ENCODE measurements at places on chromosomes 3 and 15.

DNA sequence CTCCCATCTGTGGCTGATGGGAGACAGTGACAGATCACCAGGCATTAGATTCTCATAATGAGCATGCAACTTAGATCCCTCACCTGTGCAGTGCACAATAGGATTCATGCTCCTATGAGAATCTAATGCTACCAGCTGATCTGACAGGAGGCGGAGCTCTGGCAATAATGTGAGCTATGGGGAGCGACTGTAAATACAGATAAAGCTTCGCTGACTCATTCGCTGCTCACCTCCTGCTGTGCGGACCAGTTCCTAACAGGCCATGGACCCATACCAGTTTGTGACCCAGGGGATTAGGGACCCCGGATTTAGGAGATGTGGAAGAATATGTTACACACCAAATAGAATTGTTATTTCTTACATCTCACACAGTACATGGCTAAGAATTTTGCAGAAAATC is 6.7 kb downstream of the ARGFX start:
- DNase-seq = no peak

DNA sequence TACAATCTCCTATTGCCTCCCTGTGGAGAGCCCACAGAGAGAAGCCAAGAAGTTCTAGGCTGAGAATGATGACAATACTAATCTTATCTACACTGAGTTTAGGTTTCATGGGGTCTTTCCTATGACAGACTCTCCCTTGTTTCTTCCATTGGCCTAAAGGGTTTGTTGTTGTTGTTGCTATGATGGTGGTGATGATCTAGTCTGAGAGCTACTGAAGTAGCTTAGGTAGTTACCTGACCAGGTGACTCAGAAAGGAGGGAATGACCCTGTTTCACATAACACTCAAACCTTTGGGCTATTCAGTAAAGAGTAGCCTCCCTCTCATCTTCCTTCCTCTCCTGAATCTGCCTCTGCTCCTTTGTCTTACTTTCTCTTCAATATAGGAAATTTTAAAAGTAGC is 170.2 kb downstream of the GMNC start:
- no peak for DNase-seq

DNA sequence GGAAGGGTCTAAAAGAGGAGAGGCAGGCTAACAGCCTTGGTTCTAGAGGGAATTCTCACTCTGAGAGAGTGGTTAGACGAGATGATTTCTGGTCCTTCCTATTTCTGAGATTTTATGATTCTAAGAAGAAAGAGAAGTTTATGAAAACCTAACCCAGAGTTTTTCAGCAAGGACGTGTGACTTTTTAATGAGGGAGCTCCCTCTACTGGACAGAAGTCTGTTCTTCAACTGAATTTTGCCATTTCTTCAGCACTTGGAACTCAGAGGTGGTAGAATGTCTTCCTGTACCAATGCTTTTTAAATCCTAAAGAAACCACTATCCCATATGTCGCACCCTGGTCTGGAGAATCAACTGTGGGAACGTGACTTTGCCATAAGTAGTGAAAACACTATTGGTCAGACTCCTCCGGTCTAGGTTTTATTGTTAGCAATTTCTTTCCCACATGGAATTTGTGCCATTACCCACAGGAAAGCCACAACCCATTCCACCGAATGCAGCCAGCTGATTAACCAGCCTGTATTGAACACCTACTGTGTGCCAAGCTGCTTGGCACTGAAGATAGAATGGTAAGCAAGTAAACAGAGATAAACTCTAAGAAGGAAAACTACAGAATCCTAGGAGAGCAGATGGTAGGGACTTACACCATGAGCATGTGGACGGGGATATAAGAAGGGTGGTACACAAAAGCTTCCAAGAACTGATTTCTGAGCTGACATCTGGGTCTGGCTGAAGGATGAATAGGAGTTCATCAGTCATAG is 199.5 kb upstream of the LMCD1 start:
- DNase-seq = no peak

- no peak for DNase-seq
Observed at GRCh38 chr3:31009881-31010280, 115.4 kb upstream of the GADL1 start.

GRCh38 chr15:85730001-85730820 is 64.5 kb downstream of the KLHL25 start:
- no peak for DNase-seq

DNA sequence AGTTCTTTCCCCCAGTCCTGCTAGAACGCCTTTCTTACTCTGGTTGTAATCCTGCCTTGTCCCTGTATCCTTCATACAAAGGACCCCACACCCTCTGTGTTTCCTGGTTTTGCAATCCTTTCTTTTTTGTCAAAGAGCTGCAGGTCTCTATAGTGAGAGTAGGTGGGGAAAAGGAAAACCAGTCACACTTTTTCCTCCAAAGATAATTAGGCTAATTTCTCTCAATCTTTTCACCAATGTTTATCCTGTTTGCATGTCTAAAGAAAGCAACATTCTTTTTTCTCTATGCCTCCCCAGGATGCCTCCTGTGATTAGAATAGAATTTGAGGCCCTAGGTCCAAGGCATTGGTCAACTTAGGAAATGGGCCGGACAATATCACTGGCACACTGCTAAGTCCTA is 25.4 kb downstream of the SEMA6D start:
- DNase-seq = no peak

DNA sequence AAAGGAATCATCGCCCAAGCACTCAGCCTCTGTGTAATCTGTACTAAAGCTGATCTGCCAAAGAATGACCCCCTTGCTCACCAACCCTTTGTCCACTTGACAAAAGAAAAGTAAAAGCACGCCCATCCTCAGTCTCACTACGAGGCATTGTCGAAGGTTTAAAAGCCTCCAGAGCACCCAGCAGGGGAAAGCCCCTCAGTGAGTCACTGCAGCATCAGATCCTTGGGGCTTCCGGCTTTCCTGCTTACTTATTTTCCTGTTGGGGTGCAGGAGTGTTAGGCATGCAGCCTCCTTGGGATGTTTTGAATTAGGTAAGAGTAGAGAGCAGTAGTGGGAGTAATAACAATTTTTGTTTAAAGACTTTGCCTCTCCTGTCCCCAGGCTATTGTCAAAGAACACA is 216.1 kb downstream of the MTHFS start:
- DNase-seq = no peak

- DNase-seq = no peak
Observed at GRCh38 chr3:129305592-129306091, 27.0 kb downstream of the HMCES start.

DNA sequence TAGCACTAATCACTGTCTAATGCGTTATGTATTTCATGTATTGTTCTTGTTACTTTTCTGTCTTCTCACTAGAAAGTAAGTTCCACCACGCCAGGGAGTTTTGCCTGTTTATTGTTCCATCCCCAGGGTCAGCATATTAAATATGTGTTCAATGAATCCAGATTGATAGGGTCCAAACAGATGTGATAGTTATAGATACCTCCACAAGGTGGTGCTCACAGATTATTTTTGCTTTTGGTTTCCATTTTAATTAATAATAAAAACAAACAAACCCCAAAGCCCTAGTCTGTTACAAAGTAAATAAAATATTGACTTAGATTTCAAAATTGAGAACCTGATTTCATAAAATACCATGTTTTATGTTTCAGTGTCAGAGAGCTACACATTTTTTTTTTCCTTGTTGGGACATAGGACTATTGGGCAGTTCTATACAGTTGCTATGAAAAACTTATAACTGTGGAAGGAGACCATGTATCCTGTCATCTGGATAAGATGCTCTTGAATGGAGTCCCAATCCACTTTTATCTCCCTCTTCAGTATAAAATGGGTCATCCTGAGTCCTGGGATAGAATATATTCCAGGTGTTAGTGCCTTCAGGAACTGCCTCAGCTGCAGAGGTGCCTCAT is 12.4 kb downstream of the OTOL1 start:
- no peak for DNase-seq

- no peak for DNase-seq
Observed at GRCh38 chr15:45378913-45379262, 544 bp upstream of the GATM start.

- DNase-seq = no peak
Observed at GRCh38 chr3:194277786-194278130, 73.4 kb downstream of the CPN2 start.

GRCh38 chr15:48940508-48940907 is 23.2 kb downstream of the SHC4 start:
- DNase-seq = no peak

DNA sequence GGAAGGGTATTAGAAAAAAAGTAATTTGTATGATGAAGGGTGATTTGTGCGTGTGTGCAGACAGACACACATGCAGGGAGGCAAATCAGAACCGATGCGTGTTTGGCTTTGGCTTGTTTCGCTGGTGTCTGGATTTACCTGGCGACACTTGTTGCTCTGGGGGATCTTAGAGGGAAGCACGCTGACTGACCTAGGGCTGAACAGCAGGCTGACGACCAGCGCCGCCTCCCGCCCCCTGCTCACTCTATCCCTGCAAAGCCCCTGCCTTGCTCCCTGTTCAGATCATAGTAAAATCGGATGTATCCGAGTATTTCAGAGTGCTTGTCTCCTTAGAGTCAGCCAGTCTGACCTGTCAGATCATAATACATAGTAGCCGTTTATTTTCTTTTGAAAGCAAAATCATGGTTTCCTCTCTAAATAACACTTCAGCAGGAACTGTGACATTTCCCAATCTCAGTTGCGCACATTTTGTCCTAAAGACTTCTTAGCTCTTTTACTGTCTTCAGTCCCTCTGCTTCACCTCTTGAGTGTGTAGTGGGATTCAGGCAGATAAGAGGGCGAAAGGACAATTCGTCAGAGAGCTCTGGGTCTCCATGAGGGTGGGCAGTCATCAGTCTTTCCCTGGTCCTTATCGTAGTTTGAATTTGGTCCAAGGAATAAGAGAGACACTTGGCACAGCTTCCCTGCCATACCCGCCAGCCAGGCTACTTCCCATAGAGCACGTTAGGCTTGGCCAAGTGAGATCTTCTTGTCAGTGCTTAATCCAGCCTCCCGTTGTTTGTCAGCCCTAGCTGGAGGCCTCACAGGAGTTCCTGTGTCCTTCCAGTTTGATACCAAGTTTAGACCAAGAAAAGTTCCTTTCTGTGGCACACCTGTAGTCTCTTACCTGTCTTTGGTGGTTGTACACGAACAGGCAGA is 97.4 kb downstream of the PGPEP1L start:
- DNase-seq = no peak

DNA sequence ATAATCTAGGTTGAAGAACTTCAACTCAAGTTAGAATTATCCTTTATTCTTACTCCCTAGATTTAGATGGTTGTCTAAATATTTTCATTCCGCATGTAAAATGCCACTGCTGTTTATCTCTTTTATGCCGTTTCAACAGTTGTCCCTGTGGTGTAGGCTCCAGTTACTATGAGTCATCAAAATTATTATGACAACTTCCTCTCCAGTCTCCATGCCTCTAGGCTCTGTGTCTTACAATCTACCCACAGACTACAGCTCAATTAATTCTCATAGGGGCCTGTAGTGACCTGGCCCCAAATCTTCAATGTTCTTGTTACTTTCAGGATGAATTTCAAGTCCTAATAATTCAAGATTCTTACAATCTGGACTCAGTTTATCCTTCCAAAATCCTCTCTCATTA is 105.8 kb upstream of the UNC13C start:
- DNase-seq = no peak

GRCh38 chr15:33915571-33916407 is 52.5 kb upstream of the CHRM5 start:
- DNase-seq = no peak

GRCh38 chr3:67678665-67679064 is 24.3 kb upstream of the SUCLG2 start:
- DNase-seq = no peak

Measured in activated naive CD8-positive, alpha-beta T cell treated with anti-CD3 and anti-CD28 coated beads, Interleukin-2, amount 10 ng/mL, durations not matched to agents 7 days and 5 days (primary cell).